ENCODE measurements at places on chromosomes 16 and 17.

DNA sequence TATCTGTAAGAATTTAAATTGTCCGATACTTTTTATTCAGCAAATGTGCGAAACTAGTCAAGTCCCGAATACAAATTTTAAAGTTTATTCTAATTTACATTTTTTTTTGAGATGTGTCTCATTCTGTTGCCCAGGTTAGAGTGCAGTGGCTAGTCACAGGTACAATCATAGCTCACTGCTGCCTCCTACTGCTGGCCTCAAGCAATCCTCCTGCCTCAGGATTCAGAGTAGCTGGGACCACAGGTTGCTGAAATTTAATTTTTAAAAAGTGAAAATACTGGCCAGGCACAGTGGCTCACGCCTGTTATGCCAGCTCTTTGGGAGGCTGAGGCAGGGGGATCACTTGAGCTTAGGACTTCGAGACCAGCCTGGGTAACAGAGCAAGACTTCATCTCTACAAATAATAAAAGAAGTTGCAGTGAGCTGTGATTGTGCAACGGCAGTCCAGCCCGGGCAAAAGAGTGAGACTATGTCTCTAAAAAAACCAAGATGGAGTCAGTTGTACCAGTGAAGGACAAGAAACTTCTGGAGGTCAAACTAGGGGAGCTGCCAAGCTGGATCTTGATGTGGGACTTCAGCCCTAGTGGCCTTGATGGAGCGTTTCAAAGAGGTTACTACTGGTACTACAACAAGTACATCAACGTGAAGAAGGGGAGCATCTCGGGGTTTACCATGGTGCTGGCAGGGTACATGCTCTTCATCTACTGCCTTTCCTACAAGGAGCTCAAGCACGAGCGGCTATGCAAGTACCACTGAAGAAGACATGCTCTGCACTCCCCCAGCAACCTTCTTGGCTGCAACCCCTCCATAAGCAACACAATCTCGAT lies 5.6 kb downstream of the POLG2 start:
- no peak for DNase-seq

GRCh38 chr16:4935241-4935855 lies 1.6 kb downstream of the PPL start:
- DNase-seq = no peak

DNA sequence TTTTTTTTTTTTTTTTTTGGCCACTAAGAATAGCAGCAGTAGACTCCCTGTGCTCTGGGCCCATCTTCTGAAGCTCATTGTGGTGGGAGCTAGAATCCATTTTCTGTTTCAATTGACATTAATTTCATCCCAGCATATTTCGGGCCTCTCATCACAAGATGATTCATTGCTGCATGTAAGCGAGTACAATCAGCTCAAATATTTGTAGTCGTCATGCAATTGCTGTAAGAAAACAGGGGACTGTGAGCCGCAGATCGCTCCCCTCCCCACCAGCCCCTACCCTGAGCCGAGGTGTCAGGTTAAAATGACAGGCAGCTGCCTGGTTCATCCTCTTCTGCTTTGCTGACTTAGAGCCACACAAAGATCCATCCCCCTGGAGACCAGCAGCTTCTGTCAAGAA lies 358.8 kb upstream of the CDH5 start:
- DNase-seq = no peak

GRCh38 chr17:42559075-42559474 lies 2.9 kb upstream of the COASY start:
- no peak for DNase-seq

GRCh38 chr17:57999496-58000017 lies 7.5 kb downstream of the SRSF1 start:
- DNase-seq = no peak

DNA sequence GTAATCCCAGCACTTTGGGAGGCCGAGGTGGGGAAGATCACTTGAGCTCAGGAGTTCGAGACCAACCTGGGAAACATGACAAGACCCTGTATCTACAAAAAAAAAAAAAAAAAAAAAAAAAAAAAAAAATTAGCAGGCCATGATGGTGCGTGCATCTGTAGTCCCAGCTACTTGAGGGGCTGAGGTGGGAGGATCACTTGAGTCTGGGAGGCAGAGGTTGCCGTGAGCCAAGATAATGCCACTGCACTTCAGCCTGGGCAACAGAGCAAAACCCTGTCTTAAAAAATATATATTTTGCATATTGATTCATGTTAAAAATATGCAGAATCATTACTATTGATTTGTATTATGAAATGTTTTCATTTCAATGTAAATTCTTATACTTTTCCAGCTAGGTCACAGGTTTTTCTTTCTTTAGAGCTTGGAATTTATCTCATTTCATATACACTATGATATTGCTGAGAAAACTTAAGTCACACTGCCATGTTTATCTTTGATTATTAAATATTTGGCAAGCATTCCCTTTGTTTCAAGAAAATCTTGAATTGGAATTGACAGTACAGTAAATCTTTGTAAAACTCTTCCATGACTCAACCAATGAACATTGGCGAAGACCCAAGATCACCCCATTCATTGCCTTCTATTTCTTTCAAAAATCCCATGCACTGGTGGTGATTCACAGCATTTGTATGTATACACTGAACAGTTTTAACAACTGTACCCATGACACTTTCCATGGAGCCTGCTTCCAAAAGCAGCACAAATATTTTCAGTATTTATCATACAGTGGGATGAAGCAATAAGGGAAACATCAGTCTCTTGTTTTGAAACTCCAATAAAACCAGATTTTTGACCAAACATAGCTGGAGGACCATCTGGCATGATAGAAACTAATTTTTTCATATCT lies 83.5 kb upstream of the TNRC6A start:
- no peak for DNase-seq

GRCh38 chr17:15418781-15419180 lies 48.6 kb downstream of the CDRT4 start:
- DNase-seq = no peak

DNA sequence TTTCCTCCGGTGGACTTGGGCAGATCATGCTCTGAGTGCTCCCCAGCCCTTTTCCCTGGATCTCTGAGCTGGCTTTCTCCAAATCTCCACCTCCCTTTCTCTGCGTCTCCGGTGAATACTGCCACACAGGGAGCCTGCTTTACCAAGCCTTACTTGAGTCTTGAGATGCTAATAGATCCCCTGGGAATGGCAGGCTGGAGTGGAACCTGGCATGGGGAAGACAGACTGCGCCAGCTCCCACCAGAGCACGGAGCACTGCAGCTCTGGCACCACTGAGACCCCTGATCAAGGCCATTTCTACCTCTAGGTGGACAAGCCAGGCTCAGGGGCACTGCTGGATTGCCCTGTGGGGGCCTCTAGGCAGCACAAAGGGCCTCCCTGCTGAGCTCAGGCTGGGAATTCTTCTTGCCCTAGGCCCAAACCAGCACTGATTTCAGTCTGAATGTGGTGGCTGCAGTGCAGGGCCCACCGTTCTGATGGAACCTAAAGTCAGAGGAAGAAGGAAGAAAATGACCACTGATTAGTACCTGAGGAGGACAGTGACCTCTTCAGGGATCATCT lies 74.3 kb upstream of the CRHR1 start:
- no peak for DNase-seq

- no peak for DNase-seq
Observed at GRCh38 chr17:4663711-4664110, 22.2 kb upstream of the ALOX15 start.

DNA sequence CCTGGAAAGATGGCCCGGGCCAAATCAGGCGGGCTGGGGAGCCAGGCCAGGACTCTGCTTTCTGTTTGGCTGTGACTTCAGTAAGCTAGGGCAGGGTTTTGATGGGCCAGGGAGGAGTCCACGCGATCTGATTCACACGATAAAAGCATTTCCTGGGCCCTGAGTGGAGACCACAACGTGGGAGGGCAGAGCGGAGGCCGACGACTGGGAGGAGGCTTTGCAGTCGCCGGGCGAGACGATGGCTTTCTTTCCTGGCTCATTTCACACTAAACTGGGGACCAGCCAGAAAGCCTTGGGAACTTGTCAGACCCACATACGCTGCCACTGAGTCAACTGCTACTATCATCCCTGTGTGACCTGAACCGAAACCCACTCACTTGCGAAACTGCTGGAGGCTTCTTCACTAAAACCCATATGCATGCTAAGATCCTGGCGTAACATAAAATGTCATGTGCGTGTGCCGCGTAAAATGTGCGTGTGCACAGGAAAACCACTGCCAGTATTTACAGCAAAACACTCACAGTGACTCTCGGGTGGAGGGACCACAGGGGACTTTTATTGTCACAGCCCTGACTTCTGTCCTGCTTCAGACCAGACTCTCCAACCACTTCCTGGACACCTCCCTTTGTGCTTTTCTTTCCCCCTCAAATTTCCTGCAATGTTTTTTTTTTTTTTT lies 14.2 kb upstream of the RHBDF2 start:
- peak; percentile 72 for DNase-seq

Data from activated T-helper 9 cell treated with anti-CD3 and anti-CD28 coated beads, Interleukin-2, amount 50 U/mL, for 16 hours (primary cell).